ENCODE measurements at places on chromosomes 4 and X. TPM values are rescaled to one million over a fixed set of nuclear protein-coding genes. Genes with fewer than 3 reads are reported as not detected.

Gene SPANXA2
- 0.23 TPM for total RNA-seq

Gene GRPR
- 0.13 TPM for total RNA-seq

Gene GAB1
- total RNA-seq = 2.2 TPM

Gene TBCK
- 3.0 TPM for total RNA-seq

Gene MAGEA4
- total RNA-seq = not detected

Gene HGFAC
- 0.13 TPM for total RNA-seq

Gene EDNRA
- 0.36 TPM for total RNA-seq

Gene MAML3
- 15.0 TPM for total RNA-seq

Gene ASB11
- not detected for total RNA-seq

Gene VSIG4
- total RNA-seq = not detected

Gene H2BW2
- not detected for total RNA-seq

Gene GAGE2A
- total RNA-seq = not detected

Gene FHIP1A
- total RNA-seq = 0.18 TPM

Gene DACH2
- total RNA-seq = not detected

Gene CT45A10
- not detected for total RNA-seq

Gene GABRB1
- total RNA-seq = not detected

Gene UBQLN2
- total RNA-seq = 25.0 TPM

Gene MMRN1
- total RNA-seq = not detected

Gene PCDH11X
- not detected for total RNA-seq

Gene ITM2A
- not detected for total RNA-seq

Gene ZCCHC18
- 0.29 TPM for total RNA-seq

Gene REELD1
- not detected for total RNA-seq

Gene RELL1
- total RNA-seq = 5.3 TPM

Gene ODAPH
- not detected for total RNA-seq

Gene NDUFB11
- 165 TPM for total RNA-seq

Gene SLC25A6
- 502 TPM for total RNA-seq

Gene MAGEA9B
- total RNA-seq = not detected

Gene GPC4
- not detected for total RNA-seq

Gene RIPPLY1
- not detected for total RNA-seq

Gene F9
- not detected for total RNA-seq

Gene PLAC1
- total RNA-seq = 1.00 TPM

Gene FGF13
- not detected for total RNA-seq

Gene LUZP4
- total RNA-seq = not detected
